HTR-8/SVneo (cell line): ENCODE measurements at places on chromosomes 3 and 15.

DNA sequence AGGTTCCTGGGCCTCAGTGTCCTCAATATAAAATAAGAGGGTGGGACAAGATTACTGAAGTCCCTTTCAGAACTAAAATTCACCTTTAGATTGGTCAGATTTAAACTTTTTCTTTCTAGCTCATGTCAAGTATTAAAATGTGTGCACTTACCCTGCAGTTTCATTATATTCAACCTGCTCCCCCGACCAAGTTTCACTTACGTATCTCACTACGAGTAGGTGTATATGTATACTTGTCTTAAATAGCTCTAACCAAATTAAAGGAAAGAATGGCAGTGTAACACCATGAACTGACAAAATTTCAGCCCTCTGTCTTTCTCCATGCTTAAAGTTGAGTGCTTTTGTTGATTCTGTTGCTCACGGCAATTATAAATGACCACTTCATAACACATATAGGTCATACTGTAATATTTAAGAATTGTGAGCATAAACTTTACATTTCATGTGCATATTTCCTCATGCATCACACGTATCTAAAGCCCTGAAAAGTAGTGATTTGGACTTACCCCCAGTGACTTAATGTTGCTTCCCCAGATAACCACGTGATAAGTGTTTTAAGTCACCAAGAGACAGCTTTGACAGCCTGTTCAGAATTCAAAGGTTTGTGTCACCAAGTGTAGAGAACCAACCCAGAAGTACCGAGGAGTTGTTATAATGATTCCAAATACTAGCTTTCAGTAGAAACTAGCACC, 70.0 kb downstream of the PGPEP1L start:
- DNase-seq: no peak

DNA sequence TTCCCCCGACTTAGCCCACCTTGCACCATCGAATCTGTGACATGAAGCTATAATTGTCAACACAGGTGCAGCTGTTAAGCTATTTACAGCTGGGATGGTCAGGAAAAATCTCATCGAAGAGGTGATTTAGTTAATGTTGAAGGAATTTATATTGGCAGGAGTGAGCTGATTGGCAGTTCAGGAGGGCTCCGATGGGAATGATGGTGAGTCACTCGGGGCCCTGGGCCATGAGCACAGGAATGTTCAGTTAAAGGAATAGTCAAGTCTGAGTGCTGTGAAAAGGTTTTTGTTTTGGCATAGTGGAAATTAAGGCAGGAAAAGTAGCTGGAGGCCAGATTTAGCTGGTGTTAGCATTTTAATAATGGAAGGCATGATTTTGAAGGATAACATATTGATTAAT, 95.7 kb downstream of the OXSM start:
- DNase-seq: peak; percentile 41

DNA sequence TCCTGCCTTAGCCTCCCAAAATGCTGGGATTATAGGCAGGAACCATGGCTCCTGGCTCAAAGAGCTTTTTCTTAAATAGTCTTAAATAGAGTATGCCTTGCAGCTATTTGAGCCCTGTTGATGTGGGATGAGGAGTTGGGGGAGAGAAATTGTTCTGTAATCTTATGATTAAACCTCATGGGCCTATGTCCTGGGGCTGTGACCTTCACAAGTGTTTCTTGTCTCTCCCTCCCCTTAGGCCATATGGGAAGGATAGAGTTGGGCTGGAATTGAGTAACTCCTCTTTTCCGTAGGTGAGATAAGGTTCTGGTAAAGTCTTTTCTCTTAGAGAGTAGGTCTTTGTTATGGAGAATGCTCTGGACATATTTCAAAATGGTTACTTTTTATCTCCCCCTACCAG, 114.3 kb downstream of the ARNT2 start:
- DNase-seq: no peak

GRCh38 chr3:177426106-177426877, 229.0 kb upstream of the TBL1XR1 start:
- DNase-seq: no peak

GRCh38 chr15:39948817-39949216, 14.9 kb downstream of the EIF2AK4 start:
- DNase-seq: no peak

DNA sequence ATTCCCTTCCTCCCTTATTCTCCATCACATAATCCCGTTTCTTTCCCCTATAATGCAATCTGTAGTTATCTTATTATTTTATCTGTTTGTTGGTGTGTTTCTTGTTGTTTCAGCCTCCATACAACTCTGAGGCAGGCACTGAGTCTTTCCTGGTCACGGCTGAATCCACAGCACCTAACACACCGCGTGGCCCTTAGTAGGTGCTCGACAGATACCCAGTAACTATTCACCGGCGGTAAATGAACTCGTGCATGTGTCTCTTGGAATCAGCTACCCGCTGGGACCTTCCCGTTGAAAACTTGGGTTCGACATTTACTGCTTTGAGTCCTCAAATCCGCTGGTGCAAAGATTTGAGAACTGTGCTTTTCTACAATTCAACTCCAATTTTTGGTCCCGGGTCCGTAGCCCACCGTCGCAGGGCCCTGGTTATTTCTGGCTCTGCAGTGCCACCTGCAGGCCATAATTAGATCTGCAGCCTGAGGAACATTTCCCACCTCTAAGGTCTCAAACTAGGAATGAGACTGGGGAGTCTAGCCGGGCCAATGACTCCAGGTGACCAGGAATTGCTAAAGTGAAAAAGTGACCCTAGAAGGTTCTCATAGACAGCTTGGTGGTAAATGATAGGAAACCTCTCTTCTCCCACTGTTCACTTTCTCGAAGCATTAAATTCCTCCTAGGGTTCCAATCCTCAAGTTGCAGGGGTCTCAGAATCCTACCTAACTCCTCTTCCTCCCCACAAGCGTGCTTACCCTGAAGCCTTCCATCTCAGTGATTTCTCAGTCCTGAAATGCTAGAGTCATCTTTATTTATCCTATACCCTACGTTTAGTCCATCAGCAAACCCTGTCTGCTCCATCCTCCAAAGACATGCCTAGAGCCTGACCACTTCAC, 40.0 kb upstream of the TRH start:
- DNase-seq: peak; percentile 60

GRCh38 chr15:35484231-35484945, 61.6 kb downstream of the DPH6 start:
- no peak for DNase-seq

- DNase-seq: no peak
These were observed 65.4 kb downstream of the USF3 start for GRCh38 chr3:113630956-113631542.

- no peak for DNase-seq
These were observed 527.6 kb downstream of the DIPK2A start for GRCh38 chr3:144499001-144499930.

DNA sequence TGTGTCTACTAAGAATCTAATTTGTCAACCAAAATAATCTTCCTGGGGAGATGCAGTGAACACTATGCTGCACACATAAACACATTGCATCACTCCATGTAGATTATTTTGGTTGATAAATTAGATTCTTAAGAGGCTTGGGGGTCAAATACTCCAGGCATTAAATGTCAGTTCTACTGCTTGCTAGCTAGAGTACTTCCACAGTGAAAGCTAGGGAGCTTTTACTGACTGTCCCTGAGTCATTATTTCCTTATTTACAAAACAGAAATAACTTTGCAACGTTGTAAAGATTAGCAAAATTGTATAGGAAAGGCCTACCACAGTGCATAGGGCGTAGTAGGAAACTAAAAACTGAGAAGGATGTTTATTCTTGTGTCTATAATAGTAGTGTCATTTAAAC, 12.9 kb upstream of the TMC3 start:
- no peak for DNase-seq

DNA sequence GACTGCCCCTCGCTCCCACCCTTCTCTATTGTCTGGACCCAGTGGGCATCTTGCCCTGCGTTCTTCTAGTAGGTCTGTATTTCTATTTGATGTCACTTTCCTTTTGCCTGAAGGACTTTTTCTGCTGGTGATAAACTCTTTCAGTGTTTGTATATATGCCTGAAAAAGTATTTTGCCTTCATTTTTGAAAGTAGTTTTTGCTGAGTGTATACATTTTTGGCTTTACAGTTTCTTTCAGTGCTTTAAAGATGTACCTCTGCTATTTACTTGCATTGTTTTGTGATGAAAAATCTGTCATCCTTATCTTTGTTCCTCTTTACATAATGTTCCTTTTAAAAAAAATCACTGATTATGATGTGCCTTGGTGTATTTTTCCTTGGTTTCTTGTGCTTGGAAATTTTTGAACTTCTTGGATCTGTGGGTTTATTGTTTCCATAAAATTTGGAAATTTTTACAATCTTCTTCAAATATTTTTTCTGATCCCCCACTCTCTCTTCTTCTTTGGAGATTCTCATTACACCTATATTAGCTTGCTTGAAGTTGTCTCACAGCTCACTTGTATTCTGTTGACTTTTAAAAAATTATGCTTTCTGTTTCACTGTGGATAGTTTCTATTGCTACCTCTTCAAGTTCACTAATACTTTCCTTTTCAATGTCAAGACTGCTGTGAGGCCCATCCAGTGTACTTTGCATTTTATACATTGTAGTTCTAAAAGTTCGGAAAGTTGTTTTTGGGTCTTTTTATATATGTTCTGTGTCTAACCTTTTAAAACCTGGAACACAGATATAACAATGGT, 67.8 kb downstream of the RGMA start:
- DNase-seq: no peak

DNA sequence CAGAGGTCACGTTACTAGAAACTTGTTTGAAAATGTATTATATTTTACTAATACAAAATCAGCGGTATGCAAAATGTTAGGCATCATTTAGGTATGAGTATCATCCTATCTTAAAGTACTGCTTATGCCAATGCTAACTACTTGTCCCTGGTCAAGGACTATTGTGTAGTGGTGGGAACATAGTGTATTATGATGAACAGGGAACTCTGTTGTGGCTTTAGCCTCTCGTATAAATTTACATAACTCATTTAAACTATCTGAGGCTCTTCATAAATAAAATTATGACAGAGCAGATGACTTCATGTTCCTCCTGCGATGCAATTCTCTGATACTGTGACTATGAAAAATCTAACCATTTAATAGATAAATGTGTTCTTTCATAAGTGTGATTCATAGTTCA, 451.9 kb downstream of the NLGN1 start:
- DNase-seq: no peak

DNA sequence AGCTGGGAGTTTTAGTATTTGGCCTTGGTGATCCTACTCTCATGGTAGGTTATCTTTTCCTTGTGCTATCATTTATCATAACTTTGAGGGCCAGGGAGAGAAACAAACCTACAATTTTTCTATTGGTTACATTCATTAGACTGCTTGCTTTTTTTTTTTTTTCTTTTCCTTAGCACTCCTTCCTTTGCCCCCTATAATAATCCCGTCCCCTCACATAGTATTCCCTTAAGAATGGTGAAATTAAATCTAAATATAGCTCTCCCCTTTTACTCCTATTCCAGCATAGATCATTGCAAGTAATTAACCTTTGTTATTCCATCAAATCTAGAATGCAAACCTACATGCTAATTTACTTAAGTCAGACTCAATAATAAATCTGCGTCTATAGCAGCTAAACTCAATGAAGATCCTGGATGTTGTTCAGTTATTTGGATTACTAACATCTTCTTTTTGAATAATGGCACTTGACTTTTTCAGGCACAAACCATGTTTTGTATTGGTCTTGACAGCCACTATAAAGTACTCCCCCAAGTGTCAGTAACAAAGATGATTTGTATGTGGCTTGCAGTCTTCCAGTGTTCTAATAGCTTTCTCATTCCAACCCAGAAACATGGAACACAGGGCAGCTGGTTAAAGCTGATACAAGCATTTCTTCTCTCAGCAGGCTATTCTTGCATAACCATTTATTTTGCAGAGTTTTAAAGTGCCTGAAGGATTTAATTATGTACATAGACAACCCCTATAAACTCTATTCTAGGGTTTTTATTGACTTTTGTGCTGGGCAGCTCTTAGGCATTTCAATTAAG, 420.6 kb downstream of the MECOM start:
- peak; percentile 3 for DNase-seq

GRCh38 chr3:46061108-46061720, 33.9 kb upstream of the XCR1 start:
- DNase-seq: no peak

GRCh38 chr3:52144796-52145735, 9.2 kb downstream of the POC1A start:
- DNase-seq: no peak

DNA sequence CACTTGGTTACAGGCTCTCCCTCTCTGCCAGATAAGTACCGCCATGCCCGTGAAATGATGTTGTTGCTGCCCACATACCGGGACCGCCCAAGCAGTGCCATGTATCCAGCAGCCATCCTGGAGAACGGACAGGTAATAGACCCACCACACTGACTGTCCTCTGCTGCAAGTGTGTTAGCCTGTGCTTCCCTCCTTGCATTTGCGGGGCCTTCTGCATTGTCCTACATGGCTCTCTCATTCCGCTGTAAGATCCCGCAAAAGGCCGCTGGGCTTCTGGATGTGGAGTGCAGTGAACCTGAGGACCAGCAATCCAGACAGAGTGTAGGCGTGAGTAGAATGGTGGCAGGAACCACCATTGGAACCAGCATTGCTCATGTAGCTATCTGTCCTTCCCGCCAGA, 10.6 kb upstream of the MANF start:
- no peak for DNase-seq

GRCh38 chr3:56192001-56192400, 276.3 kb downstream of the ERC2 start:
- no peak for DNase-seq
